IPS DF 19.7 (cell line): ENCODE measurements at places on chromosomes 13 and 19.

GRCh38 chr13:32881074-32881776 lies 135.0 kb upstream of the KL start:
- DNase-seq = no peak

DNA sequence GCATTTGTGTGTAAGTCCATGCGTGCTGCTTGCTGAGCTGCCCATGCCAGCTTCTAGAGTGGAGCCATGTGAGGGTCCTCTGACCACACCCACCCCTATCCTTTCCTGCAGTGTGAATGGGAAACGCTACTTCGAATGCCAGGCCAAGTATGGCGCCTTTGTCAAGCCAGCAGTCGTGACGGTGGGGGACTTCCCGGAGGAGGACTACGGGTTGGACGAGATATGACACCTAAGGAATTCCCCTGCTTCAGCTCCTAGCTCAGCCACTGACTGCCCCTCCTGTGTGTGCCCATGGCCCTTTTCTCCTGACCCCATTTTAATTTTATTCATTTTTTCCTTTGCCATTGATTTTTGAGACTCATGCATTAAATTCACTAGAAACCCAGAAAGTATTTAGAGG lies 10.3 kb downstream of the TBCB start:
- DNase-seq = no peak

DNA sequence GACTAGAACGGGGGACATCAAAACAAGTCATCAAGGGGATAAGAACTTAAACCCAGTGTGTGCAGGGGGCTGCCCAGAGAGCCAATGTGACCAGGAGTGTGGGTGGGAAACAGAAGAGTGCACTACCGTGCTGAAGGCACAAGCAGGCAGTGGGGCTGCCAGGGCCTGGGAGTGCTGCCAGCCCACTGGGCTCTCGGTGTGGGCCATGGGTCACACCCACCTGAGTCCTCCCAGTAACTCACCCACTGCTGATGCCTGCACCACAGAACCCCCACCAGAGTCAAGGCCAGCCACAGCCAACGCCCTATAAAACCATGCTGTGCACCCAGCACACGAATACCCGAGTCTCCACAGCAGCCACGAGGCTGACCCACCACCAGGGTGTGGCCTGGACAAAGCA lies 8.5 kb downstream of the MED26 start:
- DNase-seq = no peak

- no peak for DNase-seq
Measured at GRCh38 chr13:50222569-50223332, 207.5 kb downstream of the KCNRG start.

GRCh38 chr13:53127373-53127772 lies 98.8 kb downstream of the OLFM4 start:
- no peak for DNase-seq

DNA sequence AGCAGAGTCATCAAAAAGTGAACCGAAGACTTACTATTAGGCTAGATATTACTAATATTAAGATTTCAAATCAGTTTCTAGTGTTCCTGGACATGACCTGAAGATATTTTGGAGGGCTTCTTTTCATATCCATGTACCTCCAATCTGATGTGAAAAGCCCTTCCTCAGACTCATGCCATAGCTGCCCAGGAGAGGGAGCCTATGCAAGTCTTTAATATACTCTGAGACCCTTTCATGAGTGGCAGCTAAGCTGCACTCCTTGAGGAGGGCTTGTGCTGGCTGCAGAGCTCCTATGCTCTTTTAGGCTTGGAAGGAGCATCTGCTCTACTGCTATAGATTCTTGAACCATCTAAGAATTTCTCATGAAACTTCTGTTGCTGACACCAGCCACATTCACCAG lies 715.3 kb downstream of the OLFM4 start:
- no peak for DNase-seq

- no peak for DNase-seq
Measured at GRCh38 chr19:46670813-46671212, 9.8 kb upstream of the DACT3 start.
